ENCODE measurements at places on chromosomes 13 and 19.

GRCh38 chr19:12772323-12772722 lies 3.0 kb downstream of the HOOK2 start:
- DNase-seq: no peak

DNA sequence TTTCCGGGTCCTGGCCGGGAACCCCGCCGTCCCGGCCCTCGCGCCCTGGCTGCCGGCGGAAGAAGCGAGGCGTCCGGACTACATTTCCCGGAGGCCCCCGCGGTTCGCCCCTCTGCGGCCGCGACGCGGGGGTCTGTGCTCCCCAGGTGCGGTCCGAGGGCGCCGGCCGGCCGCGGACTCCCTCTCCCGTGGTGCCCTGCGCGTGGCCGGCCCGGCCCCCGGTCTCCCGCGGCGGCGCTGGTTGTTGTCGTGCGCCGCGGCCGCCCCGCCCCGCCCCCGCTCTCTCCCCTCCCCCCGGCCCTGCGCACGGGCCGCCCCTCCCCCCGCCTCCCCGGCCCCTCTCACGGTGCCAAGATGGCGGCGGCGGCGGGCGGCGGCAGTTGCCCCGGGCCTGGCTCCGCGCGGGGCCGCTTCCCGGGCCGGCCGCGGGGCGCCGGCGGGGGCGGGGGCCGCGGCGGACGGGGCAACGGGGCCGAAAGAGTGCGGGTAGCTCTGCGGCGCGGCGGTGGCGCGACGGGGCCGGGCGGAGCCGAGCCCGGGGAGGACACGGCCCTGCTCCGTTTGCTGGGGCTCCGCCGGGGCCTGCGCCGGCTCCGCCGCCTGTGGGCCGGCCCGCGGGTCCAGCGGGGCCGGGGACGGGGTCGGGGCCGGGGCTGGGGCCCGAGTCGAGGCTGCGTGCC lies at the start of gene KMT2B:
KMT2B (plus strand) TSS at position 339 of the 680 bp plus-strand sequence; CDS start at position 355, 16 bp downstream.
- peak; percentile 98 for DNase-seq

GRCh38 chr13:91868351-91868750 lies 469.9 kb downstream of the GPC5 start:
- no peak for DNase-seq

GRCh38 chr19:7480222-7480969 lies 8.4 kb downstream of the PEX11G start:
- no peak for DNase-seq

DNA sequence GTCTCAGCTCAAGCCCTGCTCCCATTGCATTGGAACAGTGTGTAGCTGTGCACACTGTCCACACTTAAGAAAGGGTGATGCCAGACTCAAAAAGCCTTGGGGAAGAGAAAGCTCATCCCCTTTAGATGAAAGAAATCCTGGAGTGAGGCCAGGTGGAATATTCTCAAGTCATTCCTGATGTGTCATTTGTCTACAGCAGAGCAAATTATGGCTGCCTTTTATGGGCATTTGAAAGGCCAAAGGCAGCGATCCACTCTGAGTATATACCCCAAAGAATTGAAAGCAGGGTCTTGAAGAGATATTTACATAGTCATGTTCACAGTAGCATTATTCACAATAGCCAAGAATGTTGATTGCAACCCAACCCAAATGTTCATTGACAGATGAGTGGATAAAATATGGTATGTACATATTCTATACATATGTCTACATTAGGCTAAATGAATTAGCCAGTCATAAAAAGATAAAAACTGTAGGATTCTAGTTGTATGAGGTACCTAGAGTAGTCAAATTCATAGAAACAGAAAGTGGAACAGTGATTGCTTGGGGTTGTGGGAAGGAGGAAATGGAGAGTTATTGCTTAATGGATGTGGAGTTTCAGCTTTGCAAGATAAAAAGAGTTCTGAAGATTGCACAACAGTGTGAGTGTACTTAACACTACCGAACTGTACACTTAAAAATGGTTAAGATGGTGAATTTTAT lies 214.9 kb downstream of the KCNRG start:
- DNase-seq: no peak

GRCh38 chr13:30147421-30147820 lies 159.9 kb downstream of the KATNAL1 start:
- no peak for DNase-seq

DNA sequence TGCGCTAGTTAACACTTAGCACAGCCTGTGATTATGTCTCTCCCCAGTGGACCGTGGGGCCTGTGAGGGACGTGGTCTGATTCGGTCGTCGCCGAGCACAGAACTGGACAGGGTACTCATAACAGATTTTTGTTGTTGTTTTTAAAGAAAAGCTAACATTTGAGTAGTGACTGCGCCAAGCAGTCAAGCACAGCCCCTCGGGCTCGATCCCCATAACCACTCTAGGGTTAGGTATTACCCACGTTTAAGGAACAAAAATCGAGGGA lies 805 bp upstream of the PTOV1 start:
- no peak for DNase-seq

GRCh38 chr13:113801289-113801961 lies 42.4 kb downstream of the TMEM255B start:
- no peak for DNase-seq

DNA sequence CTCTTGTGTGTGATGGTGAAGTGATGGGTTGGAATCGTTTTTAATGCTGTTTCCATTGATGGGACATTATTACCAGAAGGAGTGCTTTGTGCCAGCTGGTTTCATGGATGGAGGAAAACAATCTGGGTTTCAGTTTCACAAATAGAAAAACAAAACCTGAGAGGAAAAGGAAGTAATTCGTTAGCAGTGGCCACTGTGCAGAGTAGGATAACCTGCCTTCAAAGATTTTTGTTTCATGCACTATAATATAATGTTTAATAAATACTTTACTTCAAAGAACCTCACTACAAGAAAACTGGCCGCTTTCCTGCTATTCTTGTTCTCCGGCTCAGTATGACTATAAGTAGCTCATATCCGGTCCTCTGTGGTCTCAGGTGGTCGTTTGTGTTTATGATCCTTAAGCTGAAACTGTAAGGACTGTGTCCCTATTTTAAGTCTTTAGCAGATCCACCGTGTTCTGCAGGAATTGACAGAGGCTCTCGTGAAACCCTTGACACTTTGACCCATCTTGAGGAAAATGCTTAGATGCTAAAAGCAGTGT lies 104.7 kb downstream of the GGACT start:
- no peak for DNase-seq

GRCh38 chr13:112752711-112753541 lies 63.1 kb downstream of the ATP11A start:
- DNase-seq: no peak

GRCh38 chr19:51693260-51693659 lies at the start of gene SPACA6:
TSS of gene SPACA6 (plus strand) at chr19:51693330. CDS start at chr19:51693527, 197 bp downstream.
- no peak for DNase-seq

GRCh38 chr19:16023146-16023915 lies 53.0 kb upstream of the TPM4 start:
- DNase-seq: no peak

- peak; percentile 16 for DNase-seq
Observed at GRCh38 chr19:38932425-38933179, 1.9 kb downstream of the MRPS12 start.

GRCh38 chr13:45368571-45368970 lies 27.6 kb upstream of the TPT1 start:
- no peak for DNase-seq

DNA sequence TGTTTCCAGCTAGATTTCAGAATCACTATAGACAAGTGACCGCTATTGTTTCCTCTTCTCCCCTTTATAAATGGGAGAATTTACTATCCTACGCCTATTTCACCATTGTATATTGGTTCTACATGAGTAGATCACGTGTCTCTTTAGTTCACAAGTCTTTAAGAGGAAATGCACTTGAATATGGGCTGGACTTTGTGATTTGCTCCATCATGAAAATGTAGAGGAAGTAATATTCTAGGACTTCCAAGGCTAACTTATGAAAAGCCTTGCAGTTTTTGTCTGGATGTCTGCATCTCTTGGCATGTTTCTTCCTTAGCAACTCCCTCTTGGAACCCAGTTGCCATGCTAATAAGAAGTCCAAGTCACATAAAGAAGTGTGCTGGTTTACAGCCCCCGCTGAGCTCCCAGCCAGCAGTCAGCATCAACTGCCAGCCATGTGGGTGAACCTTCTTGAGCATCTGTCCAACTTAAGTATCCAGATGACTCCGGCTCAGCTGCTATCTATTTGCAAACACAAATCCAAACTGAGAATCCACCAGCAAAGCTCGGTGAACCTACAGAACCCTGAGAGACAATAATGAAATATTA lies 4.8 kb upstream of the FBXL3 start:
- no peak for DNase-seq

DNA sequence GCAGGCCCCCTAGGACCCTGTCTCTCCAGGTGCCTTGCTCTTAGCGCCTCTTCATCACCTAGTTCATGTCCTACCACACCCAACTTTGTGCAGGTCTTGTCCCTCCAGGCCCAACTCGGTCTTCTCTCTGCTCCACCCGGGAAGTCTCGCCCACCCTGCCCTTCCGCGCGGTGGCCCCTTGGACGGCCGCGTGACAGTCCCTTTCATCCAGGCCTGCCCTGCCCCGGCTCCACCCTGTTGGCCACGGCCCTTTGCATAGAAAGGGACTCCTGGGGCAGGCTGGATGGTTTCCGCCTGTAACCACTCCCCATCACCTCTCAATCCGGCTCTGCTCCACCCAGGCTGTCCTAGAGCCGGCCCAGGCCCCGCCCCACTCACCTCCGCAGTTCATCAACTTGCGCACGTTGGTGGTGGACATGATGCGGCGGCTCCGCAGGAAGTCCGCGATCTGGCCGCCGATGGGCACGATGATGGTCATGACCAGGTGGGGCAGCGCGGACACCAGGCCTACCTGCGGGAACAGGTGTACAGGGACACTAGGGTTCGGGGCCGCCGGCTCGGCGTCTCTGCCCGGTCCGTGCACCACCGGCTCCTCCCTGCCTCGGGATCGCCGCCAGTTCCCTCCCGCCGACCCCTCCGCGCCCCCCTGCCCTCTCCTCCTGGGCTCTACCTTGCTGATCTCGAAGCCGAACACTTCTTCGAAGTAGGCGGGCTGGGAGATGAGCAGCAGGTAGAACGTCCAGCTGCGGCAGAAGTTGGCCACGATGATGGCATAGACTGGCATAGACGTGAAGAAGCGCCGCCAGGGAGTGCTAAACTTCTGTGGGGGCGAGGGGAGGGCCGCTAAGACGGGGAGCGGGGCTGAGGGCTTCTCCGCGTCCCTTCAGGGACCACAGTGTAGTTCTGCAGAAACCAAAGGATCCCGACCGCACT lies 7.2 kb downstream of the GFY start:
- DNase-seq: no peak

DNA sequence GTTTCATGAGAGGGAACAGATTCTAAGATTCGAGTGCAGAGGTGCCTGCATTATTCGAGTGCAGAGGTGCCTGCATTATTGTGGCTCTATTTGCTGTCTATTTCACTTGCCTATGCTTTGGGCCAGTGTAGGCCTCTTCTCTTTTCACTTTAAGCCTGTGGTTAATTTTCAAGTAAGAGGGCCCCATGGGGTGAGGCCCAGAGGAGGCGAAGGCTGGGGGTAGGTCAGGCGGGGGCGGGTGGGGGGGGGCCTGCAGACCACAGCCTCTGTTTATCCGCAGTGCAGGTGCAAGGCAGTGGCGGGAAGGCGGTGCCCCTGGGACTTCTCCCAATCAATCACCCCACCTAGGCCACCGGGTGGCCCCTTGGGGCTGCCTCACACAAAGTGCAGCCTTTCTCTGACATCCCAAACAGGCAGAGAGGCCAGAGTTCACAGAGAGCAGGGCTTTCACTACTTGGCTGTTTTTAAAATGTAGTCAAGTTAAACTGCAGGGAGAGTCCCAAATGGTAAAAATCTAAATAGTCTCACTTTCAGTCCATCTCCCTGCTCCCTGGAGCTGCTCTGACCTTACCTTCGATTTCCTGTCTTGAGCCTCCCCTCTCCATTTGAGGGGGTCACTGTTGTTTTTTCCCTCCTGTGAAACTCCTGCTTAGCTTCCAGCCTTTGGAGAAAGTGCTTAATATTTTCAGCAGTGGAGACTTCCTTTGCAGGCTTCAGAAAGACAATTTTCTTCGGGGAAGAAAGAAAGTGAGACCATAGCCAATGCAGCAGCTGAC lies 249.0 kb downstream of the DLEU7 start:
- no peak for DNase-seq

- no peak for DNase-seq
Observed at GRCh38 chr19:7743425-7743841, 3.9 kb downstream of the CD209 start.

DNA sequence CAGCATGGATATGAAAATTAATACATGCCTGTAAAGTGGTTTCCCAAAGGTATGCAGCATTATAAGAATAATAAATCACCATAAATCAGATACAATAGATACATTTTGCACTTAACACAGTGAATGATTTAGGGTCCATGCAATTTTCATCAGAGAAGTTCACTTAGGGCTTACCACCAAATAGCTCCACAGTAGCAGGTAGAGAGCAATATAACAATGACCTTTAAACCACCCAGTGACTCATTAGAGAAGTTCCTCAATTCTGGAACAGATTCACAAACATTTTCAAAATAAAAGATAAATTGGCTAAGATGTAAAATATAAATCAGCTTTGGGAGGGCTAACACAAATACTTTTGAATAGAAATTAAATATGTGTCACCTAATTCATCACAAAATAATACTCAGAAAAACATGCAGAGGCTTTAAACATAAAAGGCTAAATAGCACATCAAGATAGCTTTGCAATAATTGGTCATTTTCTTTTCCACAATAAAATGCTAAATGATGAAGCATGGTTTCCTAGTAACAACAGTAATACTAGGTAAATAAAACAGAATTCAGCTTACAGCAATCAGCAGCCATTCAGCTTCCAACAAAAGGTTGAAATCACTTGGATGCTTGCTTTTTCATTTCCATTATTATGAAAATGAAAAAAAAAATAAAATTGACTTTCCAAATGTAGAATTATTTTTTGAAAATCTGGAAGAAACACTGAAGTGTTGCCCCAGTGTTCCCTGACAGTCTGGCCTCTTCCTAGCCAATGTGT lies 84.3 kb upstream of the NBEA start:
- peak; percentile 12 for DNase-seq

- no peak for DNase-seq
Observed at GRCh38 chr19:41917676-41918075, 10.6 kb downstream of the ERFL start.

- no peak for DNase-seq
Observed at GRCh38 chr13:21020176-21020575, 41.2 kb downstream of the LATS2 start.

DNA sequence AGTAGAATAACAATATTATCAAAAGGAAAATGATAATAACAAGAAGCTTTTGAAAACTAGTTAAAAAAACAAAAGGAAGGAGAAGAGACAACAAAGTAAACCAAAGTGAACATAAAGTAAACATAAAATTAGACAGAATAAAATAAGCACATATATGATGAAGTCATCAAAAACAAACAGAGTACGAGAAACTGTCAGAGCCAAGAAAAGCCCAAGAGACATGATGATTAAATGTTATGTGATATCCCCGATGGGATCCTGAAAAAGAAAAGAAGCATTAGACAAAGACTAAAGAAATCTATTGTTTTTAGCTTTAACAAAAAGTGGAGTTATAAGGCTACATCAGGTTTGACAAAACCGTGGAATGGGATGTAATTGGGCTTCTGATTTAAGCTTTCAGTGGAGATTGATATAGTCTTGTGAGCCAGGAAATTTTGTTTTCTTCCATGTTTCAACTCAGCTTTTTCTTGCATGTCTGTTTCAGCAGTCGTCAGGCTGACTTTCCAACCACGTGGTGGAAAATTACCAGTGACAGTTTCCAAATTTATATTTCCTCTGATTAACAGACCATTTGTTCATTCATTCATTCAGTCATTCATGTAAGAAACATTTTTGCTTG lies 64.9 kb downstream of the KL start:
- DNase-seq: no peak
